Stimulated activated CD8-positive, alpha-beta memory T cell treated with anti-CD3 and anti-CD28 coated beads, Interleukin-7, amount 100 ng/mL, for 48 hours (primary cell): ENCODE measurements at places on chromosomes 1 and 21.

GRCh38 chr1:153942766-153943549 lies 3.6 kb downstream of the DENND4B start:
- DNase-seq: no peak

- no peak for DNase-seq
Measured at GRCh38 chr21:36976882-36977651, 10.6 kb upstream of the HLCS start.

DNA sequence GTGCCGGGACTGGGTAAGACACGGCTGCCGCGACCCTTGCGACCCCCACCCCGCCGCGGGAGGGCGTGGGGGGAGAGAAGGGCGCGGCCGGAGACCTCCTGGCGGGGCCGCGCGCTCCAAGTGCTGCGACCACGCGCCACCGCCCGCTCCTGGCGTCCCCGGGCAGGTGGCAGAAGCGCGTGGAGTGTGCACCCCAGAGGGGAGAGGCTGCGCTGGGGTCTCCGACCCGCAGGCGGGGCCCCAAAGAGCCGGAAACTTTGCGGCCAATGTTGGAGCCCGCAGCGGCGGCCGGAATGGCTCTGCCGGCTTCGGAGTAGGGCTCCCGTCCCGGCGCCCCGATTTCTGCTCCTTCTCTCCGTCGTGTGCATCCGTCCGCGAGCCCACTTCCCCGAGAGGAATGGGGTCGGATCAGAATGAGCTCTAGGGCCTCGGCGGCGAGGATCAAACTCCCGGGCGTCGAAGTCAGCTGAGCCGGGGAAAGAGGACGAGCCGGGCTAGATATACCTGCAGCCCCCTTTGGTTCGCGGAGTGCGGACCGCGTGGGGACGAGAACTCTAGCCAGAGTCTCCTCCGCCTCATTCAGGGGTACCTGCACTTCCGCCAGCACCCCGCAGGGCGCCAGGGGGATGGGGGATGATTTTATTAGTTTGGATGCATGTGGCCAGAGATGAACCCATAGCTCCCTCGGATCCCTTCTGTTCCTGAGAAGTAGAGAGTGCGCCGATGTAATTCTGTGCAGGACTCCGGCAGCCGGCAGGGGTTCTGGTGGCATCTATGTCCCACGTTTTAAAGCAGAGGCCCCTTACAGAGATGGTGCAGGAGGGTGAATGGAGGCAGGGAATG lies 751 bp downstream of the STUM start:
- DNase-seq: no peak

DNA sequence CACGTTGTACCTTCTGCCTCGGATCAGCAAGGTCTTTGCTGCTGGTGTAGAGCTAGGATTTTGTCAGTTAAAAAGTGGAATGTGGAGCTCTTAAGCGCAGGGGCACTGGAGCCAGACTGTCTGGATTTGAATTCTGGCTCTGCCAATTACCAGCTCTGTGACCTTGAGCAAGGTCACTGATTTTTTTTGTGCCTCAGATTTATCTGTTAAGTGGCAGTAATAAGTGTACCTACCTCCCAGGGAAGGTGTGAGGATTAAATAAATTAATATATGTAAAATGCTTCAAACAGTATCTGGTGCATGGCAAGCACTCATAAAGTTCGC lies 40.3 kb downstream of the UBE2U start:
- no peak for DNase-seq

DNA sequence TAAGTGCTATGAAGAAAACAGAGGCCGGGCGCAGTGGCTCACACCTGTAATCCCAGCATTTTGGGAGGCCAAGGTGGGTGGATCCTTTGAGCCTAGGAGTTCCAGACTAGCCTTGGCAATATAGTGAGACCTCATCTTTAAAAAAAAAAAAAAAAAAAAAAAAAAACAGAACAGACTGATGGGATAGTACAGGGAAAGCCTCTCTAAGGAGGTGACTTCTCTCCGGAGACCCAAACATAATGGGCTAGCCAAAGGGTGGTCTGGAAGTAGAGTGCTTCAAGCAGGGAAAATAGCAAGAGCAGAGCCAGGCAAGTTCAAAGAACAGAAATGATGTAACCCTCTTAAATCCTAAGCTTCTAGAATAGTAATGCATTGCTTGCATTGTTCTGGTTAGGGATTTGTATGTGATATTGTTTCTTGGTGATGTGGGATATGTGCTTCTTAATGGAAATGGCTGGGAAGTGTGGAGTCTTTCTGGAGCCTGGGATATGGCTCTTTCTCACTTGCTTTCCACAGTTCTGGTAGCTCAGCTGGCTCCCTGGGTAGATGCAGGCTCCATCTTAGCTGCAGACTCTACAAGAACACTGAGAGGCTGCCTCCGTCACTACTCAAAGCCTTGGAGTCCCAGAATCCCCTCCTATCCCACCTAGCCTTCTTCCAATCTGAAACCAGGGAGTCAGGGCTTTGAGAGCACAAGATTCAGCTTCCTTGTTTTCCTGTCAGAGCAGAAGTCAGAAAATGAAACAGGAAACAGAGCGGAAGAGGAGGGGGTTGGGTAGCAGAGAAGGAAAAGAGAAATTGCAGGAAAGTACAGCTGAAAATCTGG lies 1.9 kb upstream of the PIGV start:
- DNase-seq: no peak

DNA sequence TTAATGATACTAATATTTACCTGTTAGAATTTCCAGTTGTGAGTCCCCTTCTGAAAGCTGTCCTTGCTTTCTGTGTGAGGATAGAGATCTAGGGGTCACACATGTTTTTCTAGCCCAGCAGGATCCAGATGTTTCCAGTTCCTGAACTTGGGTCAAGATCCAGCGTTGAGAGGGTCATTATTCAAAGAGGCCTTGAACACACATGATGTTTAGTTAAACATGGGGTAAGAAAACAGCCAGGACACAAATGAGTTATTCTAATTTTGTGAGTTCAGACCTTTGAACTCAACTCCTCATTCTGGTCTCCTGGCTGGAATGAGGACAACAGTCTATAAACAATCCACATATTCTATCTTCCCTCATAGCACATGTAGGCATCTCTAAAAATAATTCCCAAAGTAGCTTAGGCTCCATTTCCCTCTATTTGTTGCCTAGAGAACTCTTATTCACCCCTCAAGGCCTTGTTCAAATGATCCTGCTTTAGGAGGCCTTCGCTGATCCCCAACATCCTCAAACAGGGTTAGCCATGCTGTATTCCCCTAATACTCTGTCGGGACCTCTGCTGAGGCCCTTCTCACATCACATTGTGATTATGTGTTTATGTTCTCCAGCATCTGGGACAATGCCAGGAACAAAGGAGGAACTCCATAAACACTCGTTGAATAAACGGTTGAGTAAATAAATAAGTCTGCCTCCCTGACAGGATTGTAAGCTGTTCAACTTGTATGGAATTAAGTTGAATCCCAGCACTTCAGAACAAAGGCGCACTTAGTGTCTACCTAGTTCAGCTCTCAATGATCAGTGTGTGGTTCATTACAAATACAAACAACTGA lies 15.0 kb upstream of the KCNN3 start:
- DNase-seq: no peak

DNA sequence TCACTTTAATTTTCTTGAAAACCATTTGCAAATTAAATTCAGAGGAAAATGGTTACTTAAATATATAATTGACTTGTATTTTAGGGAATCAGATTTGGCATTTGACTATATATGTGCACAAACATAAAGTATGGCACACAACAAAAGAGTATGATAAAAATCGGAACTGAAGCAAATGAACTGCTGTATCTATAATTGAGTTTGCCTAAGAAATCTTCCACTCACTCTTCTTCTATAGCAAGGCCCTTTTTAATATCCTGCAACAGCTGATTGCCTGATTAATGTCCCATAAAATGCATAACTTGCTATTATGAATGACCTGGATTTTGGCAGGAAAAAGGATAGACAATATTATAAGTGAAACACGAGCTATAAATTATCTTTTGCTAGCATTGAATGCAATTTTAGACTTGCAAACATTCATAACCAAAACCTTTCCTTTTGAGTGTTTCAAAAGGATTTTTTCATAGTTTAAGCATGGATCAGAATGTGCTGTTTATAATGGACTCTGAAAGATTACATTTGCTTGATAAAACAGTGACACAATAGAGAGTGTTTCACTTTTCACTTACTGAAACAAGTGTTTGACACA lies 2204.3 kb downstream of the MRPL39 start:
- no peak for DNase-seq

DNA sequence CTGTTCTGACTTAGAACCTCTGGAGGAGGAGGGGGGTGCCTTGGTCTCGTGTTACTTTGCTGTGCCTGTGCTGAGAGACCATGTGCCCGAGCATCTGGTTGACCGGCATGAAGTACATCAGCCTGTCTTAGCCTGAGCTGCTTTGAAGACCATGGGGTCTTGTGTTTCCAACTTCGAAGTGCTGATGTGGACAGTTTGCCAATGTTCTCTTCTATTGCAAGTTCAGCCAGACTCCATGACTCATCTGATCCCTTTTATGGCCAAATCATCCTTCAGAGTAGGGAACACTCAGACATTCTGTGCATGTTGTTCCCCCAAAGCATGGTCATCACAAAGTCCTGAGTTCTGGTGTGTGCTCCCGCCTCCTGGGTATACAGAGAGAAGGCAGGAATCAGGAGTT lies 6.0 kb upstream of the PLA2G2C start:
- no peak for DNase-seq

DNA sequence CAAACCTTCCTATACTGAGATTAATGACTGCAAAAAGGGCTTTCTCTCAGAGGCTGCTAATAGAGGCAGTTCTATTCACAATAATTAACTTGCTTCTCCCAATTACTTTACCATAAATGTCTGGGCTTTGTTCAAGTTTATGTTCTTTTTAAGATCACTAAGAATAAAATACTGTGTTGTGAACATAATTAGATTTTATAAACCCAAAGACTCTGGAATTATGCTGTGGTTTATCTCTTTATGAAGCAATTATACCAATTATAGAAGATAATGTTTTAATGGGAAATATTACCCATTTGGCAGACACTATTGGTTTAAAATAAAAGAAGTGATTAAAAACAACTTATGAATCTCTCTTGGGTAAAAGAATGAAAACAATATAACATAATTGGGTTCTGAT lies 43.5 kb upstream of the IL12RB2 start:
- DNase-seq: no peak

DNA sequence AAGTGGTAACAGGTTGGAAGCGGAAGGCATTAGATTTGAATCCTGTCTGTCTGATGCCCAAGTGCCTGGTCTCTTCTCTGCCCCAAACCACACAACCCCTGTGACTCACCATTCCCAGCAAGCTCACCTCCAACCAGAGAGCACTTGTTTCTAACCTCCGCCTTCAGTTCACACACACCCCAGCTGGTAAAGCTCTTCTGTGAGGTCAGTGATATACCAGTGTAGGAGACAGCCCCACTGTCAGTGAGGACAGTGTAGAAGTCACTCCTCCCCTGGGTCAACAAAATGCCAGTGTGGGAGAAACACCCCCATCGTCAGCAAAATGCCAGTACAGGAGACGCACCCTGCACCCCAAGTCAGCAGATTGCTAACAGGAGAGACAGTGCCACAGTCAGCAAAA lies 2.6 kb downstream of the RIMS3 start:
- DNase-seq: peak; percentile 34

DNA sequence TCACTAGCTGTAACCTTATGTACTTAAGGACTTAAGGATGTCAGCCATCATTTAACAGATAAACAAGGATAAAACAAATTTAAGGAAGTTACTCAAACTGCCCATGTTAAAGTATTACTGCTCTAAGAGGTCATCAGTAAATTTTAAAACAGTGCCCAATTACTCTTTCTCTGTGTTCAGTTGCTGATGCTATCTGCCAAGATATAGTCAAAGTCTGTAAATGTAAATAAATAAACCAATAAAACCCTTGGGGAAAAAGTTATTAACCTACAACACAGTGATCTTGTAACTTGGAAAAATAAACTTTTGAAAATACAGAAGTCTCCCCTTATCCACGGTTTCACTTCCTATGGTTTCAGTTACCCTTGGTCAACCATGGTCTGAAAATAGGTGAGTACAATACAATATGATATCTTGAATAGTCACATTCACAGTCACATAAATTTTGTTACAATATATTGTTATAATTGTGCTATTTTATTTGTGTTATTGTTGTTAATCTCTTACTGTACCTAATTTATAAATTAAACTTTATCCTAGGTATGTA lies 501.8 kb downstream of the LMO4 start:
- DNase-seq: no peak

- DNase-seq: no peak
Measured at GRCh38 chr1:110811529-110811928, 61.4 kb upstream of the CD53 start.

GRCh38 chr1:224092111-224092510 lies 21.8 kb upstream of the FBXO28 start:
- no peak for DNase-seq
